ENCODE measurements at places on chromosomes 1 and 21.

DNA sequence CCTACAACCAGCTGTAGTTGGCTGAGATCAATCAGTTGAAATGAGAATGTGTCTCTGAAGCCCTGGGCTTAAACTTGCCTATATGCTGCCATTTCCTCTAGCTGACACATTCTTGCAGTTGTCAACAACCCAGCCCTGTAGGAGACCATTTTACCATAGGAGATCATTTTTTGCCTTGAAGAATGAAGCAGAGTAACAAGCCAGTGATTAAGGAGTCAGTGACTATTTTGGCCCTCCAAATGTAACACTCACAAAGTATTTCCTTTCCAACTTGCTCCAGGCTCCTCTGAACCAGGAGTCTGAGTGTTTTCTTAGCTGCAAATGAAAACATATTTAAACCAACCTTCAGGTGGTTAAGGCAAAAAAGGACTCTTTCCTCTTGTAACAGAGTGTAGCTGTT is 183.5 kb downstream of the ZZZ3 start:
- no peak for DNase-seq

GRCh38 chr21:39197448-39198233 is 14.4 kb upstream of the PSMG1 start:
- no peak for DNase-seq

DNA sequence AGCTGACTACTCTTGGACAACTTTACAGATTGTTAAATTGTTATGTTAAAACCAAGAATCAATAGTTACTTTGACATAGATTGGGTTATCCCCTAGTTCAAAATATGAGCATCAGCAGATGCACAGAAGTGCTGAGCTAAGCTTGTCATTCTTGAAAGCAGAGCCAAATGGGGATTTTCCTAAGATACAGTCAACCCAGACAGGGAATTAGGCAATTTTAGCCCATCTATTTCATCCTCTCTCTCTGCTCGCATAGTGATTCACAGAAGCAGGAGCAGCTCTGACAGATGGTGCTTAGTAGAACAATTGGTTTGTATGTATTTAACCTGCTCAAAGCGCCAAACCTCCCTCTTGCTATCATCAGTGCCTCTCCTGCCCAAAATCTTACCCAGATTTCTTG is 27.9 kb upstream of the PRRC2C start:
- no peak for DNase-seq

GRCh38 chr1:76854255-76854654 is 13.0 kb upstream of the ST6GALNAC5 start:
- no peak for DNase-seq

- DNase-seq = no peak
Observed at GRCh38 chr1:203519053-203519840, 25.3 kb downstream of the OPTC start.

DNA sequence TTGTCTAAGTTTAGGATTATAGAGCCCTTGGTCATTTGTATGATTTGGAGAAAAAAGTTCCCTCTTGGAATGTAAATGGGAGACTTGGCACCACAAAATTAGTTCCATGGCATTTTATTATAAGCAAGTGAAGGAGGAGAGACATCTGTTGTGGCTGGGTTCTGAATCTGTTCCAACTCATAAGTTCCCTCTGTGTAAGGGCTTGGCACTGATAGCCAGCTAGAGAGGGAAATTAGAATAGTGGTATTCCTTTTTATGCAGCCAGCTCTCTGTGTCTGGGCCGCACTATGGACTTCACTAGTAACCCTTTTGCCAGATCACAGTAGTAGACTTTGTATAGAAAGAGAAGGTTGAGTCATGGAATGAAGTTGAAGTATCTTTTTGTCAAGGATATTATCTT is 31.1 kb downstream of the GNAI3 start:
- DNase-seq = no peak
